ENCODE measurements at places on chromosomes 13 and 19. TPM values are rescaled to one million over a fixed set of nuclear protein-coding genes. Genes with fewer than 3 reads are reported as not detected.

DNA sequence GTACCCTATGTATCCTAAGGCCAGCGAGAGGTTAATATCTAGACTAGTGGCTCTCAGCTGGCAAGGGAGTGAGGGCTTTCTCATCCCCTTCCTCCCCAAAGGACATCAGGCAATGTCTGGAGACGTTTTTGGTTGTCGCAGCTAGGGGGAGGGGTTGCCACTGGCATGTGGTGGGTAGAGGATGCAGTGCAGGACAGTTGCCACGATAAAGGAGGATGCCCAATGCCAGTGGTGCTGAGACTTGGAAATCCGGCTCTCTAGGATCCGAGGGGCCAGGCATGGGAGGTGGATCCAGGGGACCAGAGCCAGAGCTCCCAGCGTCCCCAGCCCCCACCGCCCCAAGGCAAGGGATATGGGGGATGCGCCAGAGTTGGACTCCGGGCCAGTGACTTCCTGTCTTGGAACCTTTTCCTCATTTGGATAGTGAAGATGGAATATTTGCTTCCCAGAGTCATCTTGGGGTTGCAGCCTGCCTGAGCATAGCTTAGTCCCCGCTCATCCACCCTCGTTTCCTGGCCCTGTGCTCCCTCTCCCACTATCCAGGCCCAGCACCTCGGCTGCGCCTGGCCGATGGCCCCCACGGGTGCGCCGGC, 4.9 kb downstream of the SSC5D start:
- H3K27ac ChIP-seq = peak overlapping the region; percentile 74
- H3K27me3 ChIP-seq = no peaks in the 10 kb centered on the region
- H3K4me1 ChIP-seq = peaks cover 32% of the 10 kb centered on the region
- DNase-seq = no peak
- H3K36me3 ChIP-seq = no peaks in the 10 kb centered on the region

Gene FGF22
- 0.37 TPM for total RNA-seq

- no peaks in the 10 kb centered on the region for H3K4me1 ChIP-seq
- H3K27me3 ChIP-seq = no peaks in the 10 kb centered on the region
- DNase-seq = no peak
Measured at GRCh38 chr19:31334101-31334848, 15.0 kb downstream of the TSHZ3 start.

DNA sequence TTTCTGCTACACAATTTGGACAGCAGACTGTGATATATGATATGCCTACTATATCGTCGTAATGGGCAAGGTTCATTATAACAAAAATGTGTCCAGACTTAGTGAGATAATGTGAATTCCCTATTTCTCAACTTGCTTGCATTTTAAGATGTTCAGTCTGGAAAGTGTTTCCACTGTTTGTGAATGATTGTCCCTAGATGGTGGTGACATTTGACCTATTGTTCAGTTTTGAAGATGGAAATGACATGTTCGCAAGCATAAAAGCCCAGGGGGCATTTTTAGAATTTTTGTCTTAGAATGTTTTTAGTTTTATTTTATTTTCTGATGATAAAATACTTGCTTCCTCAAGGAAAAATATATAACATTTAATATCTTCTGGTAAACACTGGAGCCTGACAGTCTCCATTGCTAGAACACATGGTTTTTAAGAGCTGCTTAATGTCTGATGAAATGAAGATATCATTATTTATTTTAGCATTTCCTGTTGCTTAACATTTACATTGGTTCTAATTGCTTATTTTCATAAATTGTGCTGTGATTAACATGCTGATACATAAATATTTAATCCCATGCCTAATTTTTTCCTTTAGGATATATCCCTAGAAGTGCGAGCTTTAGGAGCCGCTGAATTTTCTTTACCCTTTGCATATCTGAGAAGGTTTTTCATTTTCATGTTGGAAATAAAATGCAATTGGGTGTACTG, 27.1 kb downstream of the MBNL2 start:
- H3K27me3 ChIP-seq = no peaks in the 10 kb centered on the region
- DNase-seq = no peak
- peaks cover 76% of the 10 kb centered on the region for H3K4me1 ChIP-seq
- H3K4me3 ChIP-seq = no peak overlapping the region
- H3K36me3 ChIP-seq = no peaks in the 10 kb centered on the region
- H3K27ac ChIP-seq = peak overlapping the region; percentile 37

Gene PTGIR
- total RNA-seq = 20.6 TPM

DNA sequence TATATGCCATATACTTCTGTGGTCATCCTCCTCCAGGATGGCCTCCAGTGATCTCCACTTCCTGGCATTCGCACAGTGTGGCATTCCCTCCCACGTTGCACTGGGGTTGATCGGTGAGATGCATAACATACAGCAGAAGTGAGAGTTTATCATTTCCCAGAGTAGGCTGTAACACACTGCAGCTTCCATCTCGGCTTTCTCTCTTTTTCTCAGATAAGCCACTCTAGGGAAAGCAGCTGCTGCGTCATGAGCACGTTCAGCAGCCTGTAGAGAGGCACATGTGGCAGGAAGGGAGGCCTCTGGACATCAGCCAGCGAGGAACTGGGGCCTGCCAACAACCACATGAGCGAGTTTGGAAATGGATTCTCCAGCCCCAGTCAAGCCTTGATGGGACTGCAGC, 807.1 kb downstream of the DIAPH3 start:
- no peaks in the 10 kb centered on the region for H3K36me3 ChIP-seq
- no peak overlapping the region for H3K4me3 ChIP-seq
- H3K27ac ChIP-seq = peak overlapping the region; percentile 59
- H3K4me1 ChIP-seq = peaks cover 7% of the 10 kb centered on the region
- no peaks in the 10 kb centered on the region for H3K27me3 ChIP-seq

DNA sequence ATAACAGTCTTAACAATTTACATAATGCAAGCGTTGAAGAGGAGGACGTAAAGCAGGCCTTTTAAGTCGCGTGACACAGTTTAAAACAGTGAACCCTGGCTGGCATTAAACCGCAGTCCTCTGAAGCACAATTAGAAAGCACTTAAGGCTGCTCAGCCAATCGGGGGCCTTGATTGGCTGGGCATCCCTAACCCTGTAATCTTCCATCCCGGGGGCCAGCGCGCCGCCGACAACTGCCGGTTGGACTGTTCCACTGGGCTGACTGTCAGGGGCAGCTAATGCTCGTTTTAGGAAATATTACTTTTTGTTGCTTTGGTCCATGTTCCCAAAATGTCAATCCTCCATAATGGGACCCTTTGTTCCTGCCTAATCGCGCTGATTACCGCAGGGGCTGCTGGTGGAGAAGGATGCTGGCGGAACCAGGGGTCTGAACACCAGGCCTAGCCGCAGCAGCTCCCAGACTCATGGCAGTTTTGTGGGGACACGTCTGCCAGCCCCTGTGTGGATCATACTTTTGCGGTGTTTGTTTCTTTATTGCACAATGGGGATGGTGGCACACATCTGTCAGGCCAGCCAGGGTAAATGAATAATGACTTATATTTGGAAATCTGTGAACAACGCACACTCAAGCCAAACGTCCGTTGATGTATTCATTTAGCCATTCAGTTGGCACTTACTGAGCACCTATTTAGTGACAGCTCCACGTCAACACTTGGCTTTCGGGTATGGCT, 127.1 kb upstream of the SPACA7 start:
- H3K4me1 ChIP-seq = no peaks in the 10 kb centered on the region
- H3K27me3 ChIP-seq = no peaks in the 10 kb centered on the region

GRCh38 chr19:43620061-43621001, 902 bp upstream of the ZNF428 start:
- no peak for DNase-seq
- no peaks in the 10 kb centered on the region for H3K36me3 ChIP-seq
- H3K27ac ChIP-seq = peak overlapping the region; percentile 97
- peaks cover 17% of the 10 kb centered on the region for H3K4me1 ChIP-seq
- H3K27me3 ChIP-seq = no peaks in the 10 kb centered on the region
- peak overlapping the region; percentile 92 for H3K4me3 ChIP-seq

- no peaks in the 10 kb centered on the region for H3K27me3 ChIP-seq
- H3K4me3 ChIP-seq = no peak overlapping the region
- DNase-seq = no peak
- no peaks in the 10 kb centered on the region for H3K36me3 ChIP-seq
- H3K4me1 ChIP-seq = no peaks in the 10 kb centered on the region
Measured at GRCh38 chr19:51600940-51601580, 29.1 kb downstream of the SIGLEC5 start.

- no peaks in the 10 kb centered on the region for H3K4me1 ChIP-seq
- peak overlapping the region; percentile 90 for H3K27ac ChIP-seq
- no peaks in the 10 kb centered on the region for H3K36me3 ChIP-seq
- H3K4me3 ChIP-seq = no peak overlapping the region
- no peak for DNase-seq
Measured at GRCh38 chr13:114064450-114065140, 67.8 kb downstream of the RASA3 start.

Gene ZNF471
- total RNA-seq = 2.1 TPM

DNA sequence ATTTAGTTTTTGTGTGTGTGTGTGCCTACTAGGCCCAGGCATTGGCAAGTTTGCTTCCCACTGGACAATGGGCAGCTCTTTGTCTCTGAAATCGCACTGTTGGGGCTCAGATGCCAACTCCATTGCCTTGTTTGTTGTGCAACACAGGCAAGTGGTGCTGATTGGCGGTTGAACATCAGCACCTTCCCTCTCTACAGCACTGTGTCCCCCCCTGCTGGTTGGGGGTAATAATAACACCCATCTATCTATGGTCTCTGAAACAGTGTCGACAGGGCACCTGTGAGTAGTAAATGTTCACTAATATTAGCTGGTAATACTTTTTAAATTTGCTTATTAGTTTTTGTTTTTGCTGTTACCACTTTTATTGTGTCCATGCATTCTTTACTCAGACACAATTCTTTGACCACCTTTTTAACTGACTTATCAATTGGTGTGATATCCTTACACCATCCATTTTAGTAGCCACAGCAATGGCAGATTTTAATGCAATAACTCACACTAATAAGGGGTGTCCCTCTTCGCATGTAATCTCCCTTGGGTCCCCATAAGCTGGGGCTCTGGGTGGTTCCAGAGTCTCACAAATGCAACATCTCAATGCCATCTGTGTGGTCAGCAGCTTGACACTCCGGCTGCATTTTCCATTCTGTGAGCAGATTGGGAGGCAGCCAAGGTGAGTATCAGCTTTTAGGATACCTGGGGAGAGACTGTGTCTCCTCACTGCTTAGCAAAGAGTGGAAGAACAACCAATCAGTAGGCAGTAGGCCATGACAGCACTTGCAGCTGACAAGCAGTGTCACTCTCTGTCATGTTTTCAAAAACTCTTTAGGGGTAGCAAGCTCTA, 47.7 kb upstream of the UQCRFS1 start:
- no peak overlapping the region for H3K27ac ChIP-seq
- DNase-seq = no peak
- no peaks in the 10 kb centered on the region for H3K36me3 ChIP-seq

DNA sequence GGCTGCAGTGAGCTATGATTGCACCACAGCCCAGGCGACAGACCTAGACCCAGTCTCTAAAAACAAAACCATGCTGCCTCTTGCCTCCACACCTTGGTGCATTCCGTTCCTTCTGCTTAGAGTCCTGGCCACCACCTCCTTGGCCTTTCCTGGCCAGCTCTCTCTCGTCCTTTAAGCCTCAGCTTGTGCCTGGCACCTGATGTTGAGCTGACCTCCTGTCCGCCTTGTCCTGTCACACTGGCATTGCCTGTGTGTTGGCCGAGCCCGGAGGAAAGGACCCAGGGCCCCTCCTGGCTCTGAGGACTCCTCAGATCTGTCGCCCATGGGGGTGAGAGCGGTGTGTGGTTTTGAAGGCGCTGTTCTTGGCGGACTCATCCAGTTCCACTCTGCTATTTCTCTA, 143.3 kb downstream of the STK24 start:
- H3K4me3 ChIP-seq = no peak overlapping the region
- no peaks in the 10 kb centered on the region for H3K36me3 ChIP-seq
- no peak overlapping the region for H3K27ac ChIP-seq
- H3K27me3 ChIP-seq = no peaks in the 10 kb centered on the region

GRCh38 chr19:42276284-42276683, 7.2 kb downstream of the CIC start:
- no peak for DNase-seq
- H3K4me3 ChIP-seq = no peak overlapping the region

GRCh38 chr13:111112196-111112595, 2.9 kb upstream of the ARHGEF7 start:
- H3K27me3 ChIP-seq = no peaks in the 10 kb centered on the region
- no peak for DNase-seq
- H3K27ac ChIP-seq = no peak overlapping the region
- no peaks in the 10 kb centered on the region for H3K4me1 ChIP-seq
- H3K36me3 ChIP-seq = no peaks in the 10 kb centered on the region

DNA sequence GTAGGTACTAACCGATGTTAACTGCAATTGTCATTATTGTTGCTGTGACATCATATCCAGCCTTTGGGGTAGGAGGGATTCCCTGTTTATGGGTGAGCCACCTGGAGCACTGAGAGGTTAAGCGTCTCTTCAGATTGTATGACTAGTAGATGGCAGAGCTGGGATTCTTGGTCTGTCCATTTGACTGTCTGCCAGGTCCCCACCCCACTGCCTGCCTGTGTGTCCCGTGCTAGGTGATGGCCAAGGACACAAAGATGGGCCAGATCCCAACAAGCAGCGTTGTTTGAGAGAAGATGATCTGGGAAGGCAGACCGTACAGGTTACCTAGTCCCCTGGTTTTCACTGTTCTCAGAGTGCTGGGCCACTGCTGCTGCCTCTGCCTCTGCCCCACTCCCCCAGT, 16.6 kb downstream of the PPP2R1A start:
- H3K27ac ChIP-seq = no peak overlapping the region
- peaks cover 88% of the 10 kb centered on the region for H3K36me3 ChIP-seq
- DNase-seq = no peak
- H3K4me1 ChIP-seq = no peaks in the 10 kb centered on the region
- no peak overlapping the region for H3K4me3 ChIP-seq

DNA sequence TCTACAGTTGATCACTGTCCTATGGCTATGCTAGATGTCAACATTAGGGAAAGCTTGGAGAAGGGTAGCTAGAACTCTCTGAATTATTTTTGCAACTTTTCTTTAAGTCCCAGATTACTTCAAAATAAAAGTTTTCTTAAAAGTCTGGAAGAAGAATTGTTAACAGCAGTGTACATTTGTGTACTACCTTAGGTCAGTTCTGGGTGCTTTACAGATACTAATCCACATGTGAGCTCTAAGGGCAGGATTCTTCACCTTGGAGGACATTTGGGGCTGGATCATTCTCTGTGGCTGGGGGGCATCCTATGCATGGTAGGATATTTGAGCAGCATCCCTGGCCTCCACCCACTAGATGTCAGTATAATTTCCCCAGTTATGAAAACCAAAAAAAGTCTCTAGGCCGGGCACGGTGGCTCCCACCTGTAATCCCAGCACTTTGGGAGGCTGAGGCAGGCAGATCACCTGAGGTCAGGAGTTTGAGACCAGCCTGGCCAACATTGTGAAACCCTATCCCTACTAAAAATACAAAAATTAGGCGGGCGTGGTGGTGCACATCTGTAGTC, 2.8 kb downstream of the BRME1 start:
- peaks cover 18% of the 10 kb centered on the region for H3K4me1 ChIP-seq
- no peaks in the 10 kb centered on the region for H3K36me3 ChIP-seq
- no peak for DNase-seq
- no peak overlapping the region for H3K27ac ChIP-seq

DNA sequence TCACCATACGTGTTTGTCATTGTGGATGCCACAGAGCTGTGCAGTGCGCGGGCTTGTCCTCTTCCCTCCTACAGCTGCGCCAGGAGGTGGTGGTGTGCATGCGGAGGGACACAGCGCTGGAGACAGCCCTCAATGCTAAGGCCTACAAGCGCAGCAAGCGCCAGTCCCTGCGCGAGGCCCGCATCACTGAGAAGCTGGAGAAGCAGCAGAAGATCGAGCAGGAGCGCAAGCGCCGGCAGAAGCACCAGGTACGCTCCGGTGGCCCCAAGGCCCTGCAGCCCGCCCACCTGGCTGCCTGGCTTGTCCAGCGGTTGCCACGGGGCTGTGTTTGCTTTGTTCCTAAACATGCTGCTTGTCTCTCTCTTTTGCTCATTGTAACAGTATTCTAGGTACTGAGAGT, 30.2 kb downstream of the SMARCA4 start:
- H3K4me1 ChIP-seq = no peaks in the 10 kb centered on the region
- H3K27ac ChIP-seq = no peak overlapping the region
- DNase-seq = no peak
- H3K27me3 ChIP-seq = no peaks in the 10 kb centered on the region
- H3K36me3 ChIP-seq = peaks cover 67% of the 10 kb centered on the region
- H3K4me3 ChIP-seq = no peak overlapping the region
